ENCODE measurements at places on chromosomes 7 and 10. TPM values are rescaled to one million over a fixed set of nuclear protein-coding genes. Genes with fewer than 3 reads are reported as not detected.
A peak's percentile ranks its signal among the peaks of the same experiment; 100 is the strongest.

DNA sequence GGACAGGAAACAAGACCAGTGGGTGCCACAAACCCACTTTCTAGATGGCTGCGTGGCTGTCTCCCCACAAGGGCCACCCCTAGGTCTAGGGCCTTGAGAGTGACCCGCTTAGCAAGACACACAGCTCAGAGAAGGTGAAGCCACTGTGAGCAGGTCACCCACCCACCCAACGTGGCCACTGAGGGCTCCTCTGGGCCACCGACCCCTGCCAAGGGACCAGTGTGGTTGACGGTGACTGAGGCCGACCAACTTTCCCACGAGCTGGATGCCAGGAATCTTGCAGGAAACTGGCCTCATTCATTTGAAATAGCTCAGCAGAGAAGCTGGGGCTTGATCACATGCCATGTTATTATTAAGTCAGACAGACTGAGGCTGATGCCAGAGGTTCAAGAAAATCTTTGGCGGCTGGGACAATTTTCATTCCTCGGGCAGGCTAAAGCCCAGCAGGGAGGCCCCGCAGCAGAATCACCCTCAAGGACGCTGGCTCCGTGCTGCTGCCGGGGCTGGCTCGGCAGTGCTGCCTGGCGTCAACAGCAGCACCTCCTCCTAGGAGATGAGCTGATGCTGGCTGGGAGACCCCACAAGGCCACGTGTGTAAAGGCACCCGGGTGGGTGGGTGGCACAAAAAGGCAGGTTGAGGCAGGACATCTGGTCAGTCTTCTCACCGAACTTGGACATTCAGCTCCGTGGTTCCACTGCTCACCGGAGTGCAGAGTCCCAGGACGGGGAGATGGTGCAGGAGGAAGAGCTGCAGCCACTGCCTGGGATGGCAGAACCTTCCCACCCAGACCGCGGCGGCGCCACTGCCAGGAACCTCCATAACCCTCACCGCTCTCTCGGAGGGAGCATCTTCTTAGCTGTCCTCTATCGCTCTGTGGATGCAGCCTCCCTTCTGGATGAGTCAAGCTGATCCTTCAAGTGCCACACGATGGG lies 57.8 kb downstream of the ZRANB1 start:
- DNase-seq = peak; percentile 74

Gene KAZALD1
- 12.1 TPM for total RNA-seq

DNA sequence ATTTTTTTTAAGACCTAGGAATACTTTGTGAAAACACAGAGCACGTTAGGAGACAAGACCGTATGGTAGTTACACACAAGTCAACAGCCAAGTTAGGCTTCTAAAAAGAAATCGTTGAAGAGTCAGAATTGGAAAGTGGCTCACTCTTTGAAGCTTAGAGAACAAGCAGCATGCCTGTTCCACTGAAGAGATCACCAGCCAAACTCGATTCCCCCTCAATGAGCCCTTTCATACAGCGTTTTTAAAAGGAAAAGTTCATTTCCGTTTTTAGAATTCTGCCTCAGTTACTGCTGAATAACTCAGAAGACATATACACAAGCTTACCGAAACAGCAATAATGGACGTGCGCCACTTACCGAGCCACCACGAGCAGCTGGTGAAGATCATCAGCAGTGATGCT lies 41.0 kb downstream of the MCMBP start:
- DNase-seq = no peak

Gene FEZF1
- 0.13 TPM for total RNA-seq

DNA sequence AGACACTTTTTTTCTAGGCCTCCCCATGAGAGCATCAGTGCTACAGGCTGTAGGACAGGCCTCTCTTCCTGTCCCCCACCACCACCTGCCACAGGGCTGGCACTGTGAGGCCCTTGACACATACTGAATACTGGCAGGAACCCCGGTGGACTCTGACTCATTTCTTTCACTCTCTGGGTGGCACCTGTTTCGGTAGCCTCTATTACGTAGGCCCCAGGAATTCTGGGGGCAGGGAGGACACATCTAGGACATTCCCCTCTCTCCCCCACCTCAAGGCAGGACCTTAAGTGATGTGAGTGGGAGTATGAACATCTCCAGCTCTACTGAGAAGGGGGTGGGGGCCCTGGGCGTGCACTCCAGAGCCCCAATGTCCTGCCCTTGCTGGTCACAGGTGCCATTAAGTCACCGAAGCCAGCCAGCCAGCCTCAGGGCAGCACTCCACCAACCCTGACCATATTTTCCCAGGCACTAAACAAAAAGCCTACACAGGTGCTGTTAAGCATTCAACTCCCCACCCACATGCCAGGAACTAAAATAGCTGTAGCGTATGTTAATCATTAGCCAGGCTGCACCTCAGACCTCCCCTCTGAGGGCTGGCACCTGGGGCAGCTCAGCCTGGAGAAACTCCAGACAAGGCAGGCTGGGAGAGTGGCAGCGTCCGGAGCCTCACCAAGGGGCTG lies 8.9 kb downstream of the ANXA11 start:
- DNase-seq = no peak

Gene ZNF783
- 4.3 TPM for total RNA-seq

GRCh38 chr10:106705681-106706100 lies 458.8 kb downstream of the SORCS1 start:
- no peak for DNase-seq

DNA sequence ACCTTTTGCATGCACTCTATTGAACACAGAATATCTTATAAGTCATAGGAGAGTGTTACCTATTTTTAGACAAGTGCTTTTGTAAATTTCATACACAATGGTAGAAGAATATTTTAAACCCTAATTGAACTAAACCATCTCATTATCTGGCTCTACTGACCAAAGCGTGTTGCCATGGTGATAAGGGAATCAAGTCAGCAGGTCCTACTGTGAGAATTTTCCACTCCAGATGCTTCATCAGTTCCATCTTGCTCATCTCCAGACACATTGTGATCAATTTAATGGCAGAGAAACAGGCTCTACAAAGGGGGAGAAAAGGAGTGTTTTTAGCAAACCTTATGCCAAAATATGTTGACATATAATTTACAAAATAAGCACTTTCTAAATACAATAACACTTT lies 621.9 kb upstream of the GHITM start:
- no peak for DNase-seq

Gene ZNF37A
- 9.4 TPM for total RNA-seq

Gene TET1
- total RNA-seq = 1.2 TPM

- no peak for DNase-seq
Observed at GRCh38 chr10:27100813-27101347, 586 bp upstream of the ANKRD26 start.

DNA sequence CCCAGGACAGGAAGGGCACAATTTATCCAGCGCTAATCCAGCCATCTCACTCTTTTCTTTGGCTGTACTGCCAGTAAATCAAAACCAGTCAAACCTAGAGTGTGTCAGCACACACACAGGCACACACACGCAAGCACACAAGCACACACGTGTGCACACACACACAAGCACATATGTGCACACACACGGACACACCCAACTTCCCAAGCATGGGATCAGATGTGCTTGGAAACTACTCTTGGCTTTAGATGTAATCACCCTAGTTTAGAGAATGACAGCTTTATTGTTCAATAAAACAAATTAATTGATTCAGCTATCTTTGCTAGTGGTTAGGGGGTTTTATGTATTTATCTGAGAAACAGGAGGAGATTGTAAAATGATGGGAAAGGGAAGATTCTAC lies 615.0 kb upstream of the MKI67 start:
- DNase-seq = no peak

Gene SLC25A28
- total RNA-seq = 24.8 TPM

DNA sequence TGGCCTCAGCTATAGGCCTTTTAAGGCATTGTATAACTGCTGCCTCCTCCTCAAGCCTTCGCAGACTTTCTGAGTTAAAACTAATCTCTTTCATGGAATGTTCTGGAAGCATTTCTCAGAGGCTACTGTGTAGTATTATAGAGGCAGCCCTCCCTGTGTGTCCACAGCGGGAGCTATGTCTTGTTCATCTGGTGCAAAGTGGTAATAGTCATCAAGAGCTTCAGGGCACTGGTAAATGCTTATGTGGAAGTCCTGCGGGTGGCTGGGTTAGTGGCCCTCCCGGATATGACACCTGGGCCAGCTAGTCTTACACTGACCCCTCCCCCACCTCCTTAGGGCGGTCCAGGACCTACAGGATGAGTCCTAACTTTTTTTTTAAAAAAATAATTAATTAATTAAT lies 2.2 kb upstream of the ABHD11 start:
- no peak for DNase-seq

DNA sequence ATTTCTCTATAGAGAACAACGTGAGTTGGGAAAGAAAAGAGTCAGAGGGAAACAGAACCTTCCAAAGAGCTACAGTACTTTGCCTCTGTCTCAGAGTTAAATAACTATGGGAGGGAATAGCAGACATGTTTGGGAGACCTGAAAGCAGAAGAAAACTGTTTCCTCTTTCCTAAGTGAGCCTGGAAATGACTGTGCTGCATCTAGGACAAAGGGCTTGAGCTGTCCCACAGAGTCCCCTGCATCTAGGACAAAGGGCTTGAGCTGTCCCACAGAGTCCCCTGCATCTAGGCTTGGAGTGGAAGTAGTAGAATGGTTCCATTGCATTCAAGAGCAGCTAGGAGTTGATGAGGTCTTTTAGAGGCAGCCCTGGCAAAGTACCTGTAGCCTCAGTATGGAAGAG lies 149.7 kb downstream of the DKK1 start:
- no peak for DNase-seq

DNA sequence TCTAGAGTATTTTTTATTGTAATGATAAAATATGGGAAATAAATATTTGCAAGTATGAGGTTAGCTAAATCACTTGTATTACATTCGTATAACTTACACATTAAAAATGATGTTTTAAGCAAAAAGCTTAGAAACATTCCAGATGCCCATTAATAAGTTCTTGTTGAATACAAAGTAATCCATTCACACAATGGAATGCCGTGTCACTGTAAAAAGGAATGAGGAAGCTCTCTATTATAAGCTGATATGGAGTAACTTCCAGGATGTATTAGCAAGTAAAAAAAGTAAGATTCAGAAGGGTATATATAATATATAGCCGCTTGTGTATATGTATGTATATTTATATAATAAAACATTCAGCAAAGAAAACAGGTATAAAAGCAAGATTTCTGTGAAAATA lies 412.8 kb upstream of the MTPN start:
- no peak for DNase-seq

Gene MASTL
- total RNA-seq = 1.8 TPM

Gene NODAL
- total RNA-seq = 0.38 TPM

- no peak for DNase-seq
Observed at GRCh38 chr10:102267748-102268147, 22.4 kb downstream of the GBF1 start.

Gene CRTAC1
- total RNA-seq = 3.2 TPM

DNA sequence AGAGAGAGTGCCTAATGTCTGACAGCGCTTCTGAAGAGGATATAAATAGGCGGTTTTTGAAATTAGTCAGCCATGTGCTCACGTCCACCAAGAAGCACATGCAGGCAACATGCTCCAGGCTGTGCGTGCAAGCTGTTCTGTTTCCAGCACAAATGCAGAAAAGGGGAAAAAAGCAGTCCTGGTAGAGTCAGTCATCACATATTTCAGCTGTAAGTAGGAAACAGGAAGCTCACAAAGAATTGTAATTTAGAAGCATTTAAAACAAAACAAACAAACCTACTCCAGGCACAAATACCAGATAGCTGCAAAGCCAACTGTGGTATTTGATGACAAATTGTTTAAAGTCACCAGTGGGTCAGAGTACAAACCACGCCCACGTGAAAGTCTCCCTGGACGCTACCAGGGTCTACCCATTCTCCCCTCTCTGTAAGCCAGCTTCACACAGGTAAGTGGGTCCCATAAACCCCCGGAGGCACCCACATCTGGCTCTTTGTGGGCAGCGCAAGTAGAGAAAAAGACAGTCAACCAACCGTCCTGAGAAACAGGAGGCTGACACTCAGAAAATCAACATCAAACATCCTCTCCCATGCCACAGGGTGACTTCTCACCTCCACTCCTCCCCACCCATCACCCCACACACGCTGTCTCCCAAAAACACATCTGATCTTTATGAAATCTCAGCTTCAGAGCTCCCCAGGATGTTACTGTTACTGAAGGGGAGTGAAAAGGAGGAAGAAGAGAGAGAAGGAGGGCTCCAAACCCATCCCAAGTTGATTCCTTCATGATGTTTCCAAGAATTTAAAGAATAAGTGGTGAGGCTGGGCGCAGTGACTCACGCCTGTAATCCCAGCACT lies 186.4 kb downstream of the FAM107B start:
- DNase-seq = no peak
